HuH-7.5 (cell line): ENCODE measurements at places on chromosomes 16 and 17.

- DNase-seq, result no peak
Measured at GRCh38 chr17:16879686-16880085, 92.2 kb downstream of the TNFRSF13B start.

GRCh38 chr17:37607637-37608331, 1.4 kb downstream of the SYNRG start:
- no peak for DNase-seq

DNA sequence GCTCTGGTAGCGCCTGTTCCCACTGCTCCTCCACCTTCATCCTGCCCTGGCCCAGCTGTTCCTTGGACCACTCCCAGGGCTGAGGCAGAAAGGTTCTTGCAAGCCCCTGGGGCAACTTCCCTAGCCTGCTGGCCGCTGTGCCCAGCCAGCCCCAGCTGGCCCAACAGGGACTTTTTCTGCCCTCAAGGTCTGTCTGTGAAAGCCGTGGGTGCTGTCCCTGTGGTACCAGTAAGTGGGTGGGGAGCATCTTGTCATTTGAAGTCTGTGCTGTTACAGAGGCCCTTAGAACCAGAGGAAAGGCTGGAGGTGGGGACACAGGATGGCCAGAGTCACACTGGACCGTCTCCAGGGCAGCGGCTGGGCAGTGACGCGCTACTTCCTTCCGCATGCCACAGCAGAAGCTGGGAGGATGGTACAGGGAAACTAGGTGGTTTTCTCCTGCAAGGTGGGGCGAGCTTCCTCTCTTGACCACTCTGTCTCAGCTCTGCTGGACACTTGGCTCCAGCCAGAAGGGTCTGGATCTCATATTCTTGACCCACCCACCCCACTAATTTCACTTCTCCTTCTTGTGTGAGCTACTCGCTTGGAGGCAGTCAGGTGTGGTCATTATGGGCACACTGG, 87.8 kb downstream of the PLCG2 start:
- no peak for DNase-seq

DNA sequence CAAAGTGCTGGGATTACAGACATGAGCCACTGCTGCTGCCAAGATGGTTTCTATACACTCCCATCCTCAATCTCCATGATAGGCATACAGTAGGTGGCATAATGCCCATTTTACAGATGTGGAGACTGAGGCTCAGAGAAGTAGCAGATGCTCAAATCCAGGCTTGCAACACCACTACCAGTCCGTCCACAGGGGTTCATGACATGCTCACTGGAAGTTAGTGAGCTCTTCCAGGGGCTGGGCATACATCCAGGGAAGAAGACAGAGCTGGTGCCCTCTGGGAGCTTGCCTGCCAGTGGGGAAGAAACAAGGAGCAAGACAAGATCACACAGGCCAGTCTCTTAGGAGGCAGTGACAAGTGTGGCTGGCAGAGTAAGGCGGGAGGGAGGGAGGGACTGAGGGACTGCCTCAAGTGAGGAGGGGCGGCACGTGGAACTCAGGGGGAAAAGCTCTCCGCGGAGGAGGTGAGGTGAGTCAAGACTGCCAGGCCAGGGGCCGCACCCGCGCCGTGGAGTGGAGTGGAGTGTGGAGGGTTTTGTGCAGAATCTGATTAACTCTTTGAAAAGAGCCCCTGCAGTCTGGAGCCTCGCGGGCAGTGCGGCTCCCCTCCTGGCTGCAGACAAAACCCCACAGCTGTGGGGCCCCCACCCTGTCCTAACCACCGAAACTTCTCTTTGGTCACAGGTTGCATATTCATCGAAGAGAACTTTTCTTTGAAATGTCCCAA, 27.9 kb downstream of the SREBF1 start:
- DNase-seq, result no peak

- DNase-seq, result no peak
Measured at GRCh38 chr16:21713549-21714368, 50.0 kb downstream of the OTOA start.

DNA sequence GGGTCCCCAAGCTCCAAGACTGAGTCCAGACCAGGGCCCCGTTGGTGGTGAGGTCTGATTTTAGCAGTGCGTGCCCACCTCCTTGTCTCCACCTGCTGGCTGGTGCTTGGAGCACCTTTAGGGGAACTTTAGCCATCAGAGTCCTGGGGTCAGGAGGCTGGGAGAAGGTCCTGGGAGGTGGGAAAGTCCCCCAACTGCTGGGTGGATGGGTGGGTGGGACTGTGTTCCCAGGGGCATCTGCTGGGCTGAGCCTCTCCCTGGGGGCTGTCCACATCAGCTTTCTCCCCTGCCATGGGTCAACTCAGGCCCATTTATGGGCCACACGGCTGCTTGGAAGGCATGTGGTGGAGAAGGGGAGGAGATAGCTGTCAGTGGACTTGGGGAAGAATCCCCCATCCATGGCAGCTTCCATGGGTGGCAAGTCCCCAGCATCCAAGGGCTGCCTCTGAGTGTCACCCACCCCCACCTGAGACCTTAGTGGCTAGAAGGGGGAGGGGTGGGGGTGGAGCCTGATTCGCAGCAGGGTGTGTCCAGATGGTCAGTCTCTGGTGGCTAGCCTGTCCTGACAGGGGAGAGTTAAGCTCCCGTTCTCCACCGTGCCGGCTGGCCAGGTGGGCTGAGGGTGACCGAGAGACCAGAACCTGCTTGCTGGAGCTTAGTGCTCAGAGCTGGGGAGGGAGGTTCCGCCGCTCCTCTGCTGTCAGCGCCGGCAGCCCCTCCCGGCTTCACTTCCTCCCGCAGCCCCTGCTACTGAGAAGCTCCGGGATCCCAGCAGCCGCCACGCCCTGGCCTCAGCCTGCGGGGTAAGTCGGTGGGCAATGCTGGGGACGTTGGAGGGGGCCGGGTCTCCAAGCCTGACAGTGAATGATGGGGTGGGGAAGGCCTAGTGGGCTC, at the start of gene TRPV2:
Gene TRPV2 (plus strand): TSS at position 541 of the 894 bp plus-strand sequence. CDS start 2,098 bp downstream, outside the sequence.
- peak; percentile 51 for DNase-seq

GRCh38 chr16:79668502-79668901, 68.0 kb upstream of the MAF start:
- DNase-seq, result no peak

- DNase-seq, result peak; percentile 42
Measured at GRCh38 chr16:87765473-87765775, 362 bp downstream of the KLHDC4 start.

DNA sequence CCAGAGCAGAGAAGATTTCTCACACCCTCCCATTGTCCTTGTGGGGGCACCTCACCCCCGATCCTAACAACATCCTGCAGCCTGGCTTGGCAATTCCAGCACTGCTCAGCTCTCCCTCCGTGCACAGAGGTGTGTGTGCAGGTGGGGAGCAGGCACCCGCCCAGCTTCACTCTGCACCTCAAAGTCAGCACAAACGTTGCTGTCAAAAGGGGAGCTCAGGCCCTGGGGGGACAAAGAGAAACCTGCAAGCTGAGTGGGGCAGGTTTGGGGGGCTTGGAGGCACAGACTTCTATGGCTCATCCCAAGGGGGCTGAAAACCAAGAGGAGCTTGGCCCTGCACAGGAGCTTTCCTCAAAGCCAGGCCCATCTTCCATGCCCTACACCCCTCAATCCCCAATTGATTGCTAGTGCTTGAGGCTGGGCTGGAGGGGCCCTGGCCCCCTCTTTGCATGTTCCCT, 231.9 kb upstream of the TNRC6C start:
- DNase-seq, result no peak

GRCh38 chr16:19172098-19172780, 4.2 kb downstream of the SYT17 start:
- no peak for DNase-seq

DNA sequence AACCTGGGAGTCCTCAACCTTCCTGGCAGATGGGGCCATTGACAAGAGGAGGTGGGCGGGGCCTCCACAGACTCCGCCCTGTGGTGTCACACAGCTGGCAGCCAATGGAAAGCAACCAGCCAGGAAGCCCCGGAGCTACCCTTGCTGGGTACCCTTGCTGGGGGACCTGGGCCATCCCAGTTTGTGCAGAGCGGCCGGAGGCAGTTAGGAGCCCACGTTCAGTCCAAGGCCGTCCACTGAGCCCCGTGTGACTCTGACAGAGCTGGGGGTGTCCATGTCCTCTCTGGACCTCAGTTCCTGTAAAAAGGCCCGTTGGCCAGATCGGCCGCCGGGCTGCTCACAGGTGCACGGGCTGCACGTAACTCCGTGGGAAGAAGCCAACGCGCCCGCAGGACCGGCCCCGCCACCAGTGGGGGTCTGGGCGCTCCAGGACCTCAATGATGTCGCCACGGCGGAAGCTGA, 17.1 kb upstream of the FAM83G start:
- no peak for DNase-seq

- no peak for DNase-seq
Measured at GRCh38 chr17:50217591-50217990, 16.2 kb upstream of the COL1A1 start.

GRCh38 chr16:88292007-88292970, 90.5 kb upstream of the ZNF469 start:
- DNase-seq, result no peak

- no peak for DNase-seq
Measured at GRCh38 chr17:56822725-56823124, 11.0 kb downstream of the C17orf67 start.

DNA sequence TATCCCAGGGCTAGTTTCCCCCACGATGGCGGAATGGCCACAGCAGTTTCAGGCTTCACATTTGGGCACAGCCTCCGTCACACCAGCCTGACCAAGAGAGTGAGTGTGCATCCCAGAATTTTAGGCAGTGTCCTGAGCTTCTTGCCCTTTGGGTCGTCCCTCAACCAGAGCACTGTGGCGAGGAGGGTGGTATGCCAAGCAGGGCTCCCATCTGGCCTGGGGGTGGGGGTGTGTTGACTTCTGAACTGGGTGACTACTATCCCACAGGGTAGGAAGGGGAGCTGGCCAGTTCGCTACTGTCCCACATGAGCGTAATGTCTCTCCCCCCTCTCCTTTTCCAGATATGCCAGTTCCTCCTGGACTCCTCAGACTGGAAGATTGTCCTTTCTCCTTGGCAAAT, 16.1 kb downstream of the USP10 start:
- DNase-seq, result no peak

GRCh38 chr16:80851831-80852230, 47.4 kb upstream of the CDYL2 start:
- no peak for DNase-seq

- DNase-seq, result no peak
Measured at GRCh38 chr16:71974068-71974818, 26.0 kb downstream of the PKD1L3 start.

GRCh38 chr17:7884581-7885366, 3.8 kb upstream of the CHD3 start:
- peak; percentile 39 for DNase-seq

- DNase-seq, result no peak
Measured at GRCh38 chr17:13268791-13269595, 251.2 kb upstream of the ELAC2 start.

- DNase-seq, result no peak
Measured at GRCh38 chr17:292531-293382, 59.9 kb downstream of the RPH3AL start.

- no peak for DNase-seq
Measured at GRCh38 chr16:73915140-73915539, 381.5 kb upstream of the PSMD7 start.

DNA sequence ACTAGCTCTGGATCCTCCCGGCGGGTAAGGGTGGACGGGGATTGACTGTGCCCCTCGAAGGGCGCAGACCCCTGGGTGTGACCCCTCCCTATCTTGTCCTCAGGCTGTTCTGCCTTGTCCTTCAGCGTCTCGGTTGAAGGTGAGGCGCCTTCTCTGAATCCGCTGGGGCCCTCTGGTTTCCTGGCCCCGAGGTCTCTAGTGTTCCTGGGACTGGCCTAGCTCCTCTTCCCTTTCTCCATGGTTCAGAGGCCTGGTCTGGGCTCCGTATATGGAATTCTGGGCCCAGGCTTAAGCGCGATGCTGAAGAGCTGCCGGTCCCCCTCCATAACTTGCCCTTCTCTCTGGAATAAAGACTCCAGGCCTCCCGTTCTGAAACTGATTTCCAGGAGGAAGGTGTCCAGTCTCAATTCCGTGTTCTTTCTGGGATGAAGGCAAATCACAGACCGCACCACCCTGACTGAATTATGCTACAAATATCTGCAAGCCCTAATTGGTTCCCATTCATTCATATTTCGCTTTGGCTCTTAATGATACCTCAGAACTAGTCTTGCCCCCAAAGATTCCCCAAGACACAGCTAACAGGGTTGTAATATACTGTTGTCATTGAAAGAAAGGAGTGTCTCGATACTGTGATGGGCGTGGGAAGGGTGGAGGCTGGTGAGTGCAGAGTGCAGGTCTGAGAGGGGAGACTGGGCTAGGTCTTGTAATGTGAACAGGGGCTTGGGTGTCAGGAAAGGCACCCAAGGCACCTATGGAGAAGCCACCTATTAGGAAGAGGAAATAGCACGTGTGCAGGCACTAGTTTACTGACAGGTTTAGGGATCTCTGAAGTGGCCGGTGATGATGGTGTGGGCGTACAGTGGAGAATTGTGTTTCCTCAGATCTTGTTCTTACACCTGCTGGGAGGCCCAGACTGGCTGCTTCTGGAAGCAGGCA, 851 bp downstream of the EDC4 start:
- peak; percentile 44 for DNase-seq

DNA sequence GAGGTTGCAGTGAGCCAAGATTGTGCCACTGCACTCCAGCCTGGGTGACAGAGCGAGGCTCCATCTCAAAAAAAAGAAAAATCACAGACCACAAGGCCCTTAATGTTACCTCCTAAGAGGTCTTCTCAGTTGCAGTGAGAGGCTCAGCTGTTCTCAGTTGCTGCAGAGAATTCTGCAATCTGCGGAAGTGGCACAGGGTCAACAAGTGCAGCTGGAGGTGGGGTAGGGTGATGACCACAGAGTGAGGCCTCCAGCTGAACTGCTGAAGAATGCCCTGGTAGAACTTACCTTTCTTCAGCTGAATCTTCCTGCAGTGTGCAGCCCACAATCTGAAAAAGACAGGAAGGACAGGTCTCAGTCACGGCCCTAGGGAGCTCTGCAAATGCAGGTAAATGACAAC, 26.3 kb downstream of the CNTNAP1 start:
- DNase-seq, result no peak

- no peak for DNase-seq
Measured at GRCh38 chr16:14198012-14198411, 126.9 kb downstream of the MRTFB start.

DNA sequence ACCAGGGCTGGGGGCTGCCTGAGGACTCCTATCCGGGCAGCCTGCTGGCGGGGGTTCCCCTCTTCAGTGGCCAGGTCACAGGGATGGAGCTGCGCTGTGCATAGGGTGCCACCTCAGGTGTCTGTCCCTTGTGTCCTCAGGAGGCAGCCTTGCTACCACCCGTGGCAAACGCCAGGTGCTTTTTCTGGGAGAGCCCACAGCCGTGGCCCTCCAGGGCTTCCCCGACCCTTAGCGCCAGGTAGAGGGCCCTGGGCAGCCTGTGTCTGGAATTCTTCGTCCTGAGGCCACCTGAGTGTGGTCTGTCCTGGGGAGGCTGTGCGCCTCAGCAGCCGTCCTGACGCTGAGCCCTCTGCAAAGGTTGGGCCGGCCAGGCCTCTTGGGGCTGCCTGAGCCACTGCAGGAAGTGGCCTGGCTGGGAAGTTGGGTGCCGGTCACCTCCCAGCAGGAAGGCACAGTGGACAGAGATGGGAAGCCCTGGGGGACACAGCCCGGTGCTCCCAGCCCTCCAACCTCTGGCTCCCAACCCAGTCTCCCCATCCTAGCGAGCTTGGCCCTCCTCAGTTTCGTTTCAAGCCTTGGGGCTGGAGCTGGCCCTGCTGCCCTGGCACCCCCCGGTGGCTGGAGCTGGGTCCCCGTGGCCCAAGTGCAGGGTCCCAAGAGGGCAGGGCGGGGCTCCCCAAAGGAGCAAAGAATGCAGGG, 7.6 kb upstream of the BAIAP3 start:
- DNase-seq, result no peak

- no peak for DNase-seq
Measured at GRCh38 chr17:51590071-51590656, 329.8 kb downstream of the UTP18 start.
